Central memory CD4-positive, alpha-beta T cell (primary cell): ENCODE measurements at places on chromosomes 12 and 14.

- no peak for DNase-seq
These were observed 148.5 kb upstream of the OR4E1 start for GRCh38 chr14:21822109-21822508.

- no peak for DNase-seq
These were observed 132.2 kb downstream of the PLEKHA5 start for GRCh38 chr12:19261773-19262172.

GRCh38 chr14:104262515-104263514 lies 124.4 kb downstream of the KIF26A start:
- no peak for DNase-seq

DNA sequence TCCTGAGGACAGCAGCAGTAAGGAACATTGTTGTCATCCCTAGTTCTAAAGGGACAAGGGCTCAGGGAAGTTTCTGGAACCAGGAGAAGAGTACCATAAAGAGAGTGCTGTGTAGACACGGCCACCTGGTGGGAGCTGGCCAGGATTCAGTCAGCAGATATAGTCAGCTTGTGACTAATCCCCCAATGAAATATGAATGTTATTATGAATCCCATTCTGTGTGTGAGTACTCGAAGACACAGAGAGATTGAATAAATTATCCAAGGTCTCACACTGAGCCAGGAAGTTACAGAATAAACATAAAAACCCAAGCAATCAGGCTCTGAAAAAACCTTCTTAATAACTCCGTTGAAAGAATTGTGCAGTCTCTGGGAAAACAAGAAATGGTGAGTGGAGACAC lies 1359.5 kb downstream of the AACS start:
- DNase-seq: no peak

DNA sequence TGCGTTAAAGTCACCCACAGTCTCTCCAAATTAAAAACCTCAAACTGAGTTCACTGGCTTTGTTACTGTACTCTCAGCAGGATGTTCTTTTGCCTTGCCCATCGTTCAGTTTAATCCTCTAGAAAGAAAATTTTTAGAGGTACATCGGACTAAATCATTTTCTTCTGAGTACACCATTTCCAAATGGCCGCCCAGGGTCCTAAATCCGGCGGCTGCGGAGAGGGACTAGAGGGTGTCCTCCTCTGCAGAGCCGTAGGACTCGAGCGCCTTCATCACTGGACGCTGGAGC lies 1.4 kb downstream of the LIN7A start:
- no peak for DNase-seq

DNA sequence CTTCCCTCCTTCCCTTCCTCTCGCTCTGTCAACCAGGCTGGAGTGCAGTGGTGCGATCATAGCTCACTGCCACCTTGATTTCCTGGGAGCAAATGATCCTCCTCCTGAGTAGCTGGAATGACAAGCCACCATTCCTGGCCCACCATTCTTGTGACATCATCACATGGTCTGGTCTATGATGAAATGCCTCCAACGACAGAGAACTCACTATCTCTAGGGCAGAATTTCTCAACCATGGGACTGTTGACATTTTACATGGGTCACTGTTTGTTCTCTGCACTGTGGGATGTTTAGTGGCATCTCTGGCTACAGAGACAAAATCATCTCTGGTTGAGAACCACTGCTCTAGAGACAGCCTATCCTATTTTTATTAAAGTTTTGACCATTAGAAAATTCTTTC lies 9.7 kb downstream of the VRK1 start:
- no peak for DNase-seq

DNA sequence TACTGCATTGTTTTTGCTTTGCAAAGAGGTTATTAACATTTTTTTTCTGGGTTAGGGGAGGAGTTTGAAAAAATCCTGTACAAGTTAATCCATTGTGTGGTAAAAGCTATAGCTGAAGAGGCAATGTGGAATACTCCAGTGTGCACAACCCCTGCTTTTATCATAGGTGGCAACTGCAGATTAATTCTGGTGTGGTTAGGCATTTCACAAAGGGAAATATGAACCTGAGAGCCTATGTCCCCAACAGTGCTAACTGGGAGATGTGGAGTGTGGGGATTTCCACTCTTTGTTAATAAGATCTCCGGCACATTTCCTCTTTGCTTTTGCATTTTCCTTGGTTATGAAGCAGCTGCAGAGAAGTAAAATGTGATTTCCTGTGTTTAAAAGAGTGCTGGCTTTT lies 33.6 kb downstream of the PRORP start:
- peak; percentile 16 for DNase-seq

DNA sequence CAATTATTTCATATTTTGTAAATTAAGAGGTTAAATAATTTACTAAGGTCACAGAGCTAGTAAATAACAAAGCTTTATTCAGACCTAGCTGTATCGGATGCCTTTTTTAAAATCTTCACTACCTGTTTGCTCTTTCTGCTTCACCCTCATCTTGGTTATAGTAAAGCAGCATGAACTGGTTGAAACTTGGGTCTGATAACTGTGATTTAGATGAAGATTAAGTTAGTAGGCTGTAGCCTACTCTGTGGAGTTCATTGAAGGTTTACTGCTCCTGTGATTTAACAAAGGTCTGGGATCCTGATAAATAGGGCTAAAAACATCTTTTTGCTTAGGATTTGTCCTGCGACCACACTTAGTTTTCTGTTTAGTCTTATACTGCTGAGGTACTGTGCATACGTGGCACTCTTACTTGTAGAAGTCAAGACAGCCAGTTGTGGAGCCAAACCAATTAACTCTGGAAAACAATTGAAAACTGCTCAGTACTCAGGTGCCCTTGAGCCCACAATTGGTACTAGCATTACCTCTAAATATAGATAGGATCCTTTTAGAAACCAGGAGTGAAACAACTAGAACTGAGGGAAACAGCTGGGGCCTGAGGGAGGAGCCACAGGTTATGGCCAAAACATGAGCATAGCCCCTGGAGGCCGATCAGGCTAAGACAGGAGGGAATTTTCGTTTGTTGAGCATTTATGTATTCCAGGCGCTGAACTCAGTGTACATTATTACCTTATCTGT lies 2.3 kb downstream of the SPATS2 start:
- no peak for DNase-seq

DNA sequence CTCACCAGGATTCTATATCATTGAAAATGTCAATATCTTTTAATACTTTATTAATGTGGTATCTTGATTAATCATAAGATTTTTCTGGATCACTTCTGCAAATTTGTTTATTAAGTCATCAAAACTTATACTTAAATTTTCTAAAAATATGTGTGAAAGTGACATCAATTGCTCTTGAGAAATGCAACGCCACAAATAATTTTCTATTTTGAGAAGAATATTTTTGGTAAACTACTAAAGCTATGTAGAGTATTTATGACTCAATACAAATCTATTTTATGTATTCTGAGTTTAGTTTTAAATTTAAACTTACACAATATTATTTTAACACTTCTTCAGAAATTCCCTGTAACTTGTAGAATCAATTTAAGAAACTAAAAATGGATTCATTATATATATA lies 263.3 kb downstream of the RASSF9 start:
- no peak for DNase-seq

DNA sequence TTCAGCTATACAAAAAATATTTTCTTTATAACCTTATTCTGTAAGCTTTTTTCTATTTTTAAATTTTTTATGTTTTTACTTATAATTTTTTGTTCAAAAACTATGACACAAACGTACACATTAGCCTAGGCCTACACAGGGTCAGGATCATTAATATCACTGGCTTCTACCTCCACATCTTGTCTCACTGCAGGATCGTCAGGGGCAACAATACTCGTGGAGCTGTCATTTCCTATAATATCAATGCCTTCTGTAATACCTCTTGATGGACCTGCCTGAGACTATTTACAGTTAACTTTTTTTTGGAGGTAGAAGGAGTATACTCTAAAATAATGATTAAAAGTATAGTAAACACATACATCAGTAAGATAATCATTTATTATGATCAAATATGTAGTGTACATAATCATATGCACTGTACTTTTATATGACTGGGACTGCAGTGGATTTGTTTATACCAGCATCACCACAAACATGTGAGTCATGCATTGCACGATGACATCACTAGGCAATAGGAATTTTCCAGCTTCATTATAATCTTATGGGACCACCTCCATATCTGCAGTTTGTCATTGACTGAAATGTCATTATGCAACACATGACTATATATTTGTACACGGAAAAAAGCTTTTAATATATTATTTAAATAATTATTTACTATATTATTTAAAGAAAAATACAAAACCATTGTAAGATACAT lies 18.5 kb upstream of the PMCH start:
- no peak for DNase-seq

DNA sequence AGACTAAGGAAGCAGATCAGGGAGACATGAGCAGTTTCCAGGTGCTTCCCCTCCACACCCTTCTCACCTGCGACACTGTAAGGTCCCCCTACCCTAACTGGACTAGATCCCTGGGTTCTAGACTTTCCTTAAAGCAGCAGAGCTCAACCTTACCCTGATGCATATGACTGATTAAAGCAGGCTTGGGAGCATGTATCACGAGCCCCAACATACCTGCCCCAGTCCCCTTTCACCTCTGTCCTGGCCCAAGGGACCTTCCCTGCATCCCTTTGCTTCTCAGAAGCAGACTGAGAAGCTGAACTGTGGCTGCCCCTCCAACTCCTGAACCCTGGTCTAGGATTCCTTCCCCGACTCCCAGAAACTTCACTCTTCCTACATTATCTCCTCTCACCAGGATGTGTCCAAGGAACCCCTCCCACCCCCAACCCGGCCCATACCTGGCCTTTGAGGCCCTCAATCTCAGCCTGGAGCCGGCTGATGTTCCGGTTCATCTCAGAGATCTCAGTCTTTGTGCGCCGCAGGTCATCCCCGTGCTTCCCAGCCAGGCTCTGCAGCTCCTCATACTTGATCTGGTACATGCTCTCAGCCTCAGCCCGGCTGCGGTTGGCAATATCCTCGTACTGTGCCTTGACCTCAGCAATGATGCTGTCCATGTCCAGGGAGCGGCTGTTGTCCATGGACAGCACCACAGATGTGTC lies 5.4 kb downstream of the KRT8 start:
- no peak for DNase-seq

DNA sequence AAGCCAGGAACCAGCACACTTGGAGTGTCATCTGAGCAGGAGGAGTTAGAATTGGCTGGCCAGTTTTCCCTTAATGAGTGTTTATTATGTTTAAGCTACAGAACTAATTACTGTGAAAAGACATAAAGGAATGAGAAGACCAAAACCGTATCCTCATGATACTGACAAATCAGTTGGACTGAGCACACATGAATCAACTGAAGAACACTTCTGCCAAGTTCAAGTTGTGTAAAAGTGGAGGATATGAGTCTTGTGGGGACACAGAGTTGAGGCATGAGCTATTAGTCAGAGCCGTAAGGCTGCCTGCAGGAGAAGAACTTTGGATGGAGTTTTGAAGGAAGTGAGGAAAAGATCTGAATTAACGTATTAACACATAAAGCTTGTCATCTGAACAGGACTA lies 43.1 kb downstream of the HMGA2 start:
- no peak for DNase-seq

DNA sequence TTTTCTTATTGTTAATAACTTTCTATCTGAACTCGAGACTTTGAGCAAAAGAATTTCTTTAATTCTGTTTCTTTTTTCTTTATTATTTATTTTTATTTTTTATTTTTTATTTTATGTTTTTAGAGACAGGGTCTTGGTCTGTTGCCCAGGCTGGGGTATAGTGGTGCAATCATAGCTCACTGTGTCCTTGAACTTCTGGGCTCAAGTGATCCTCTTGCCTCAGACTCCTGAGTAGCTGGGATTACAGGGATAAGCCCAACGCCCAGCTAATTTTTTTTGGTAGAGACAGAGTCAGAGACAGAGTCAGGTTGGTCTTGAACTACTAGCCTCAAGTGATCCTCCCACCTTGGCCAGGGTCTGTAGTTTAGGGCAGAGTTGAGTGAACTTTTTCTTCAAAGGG lies 18.5 kb downstream of the METAP2 start:
- no peak for DNase-seq

GRCh38 chr12:54277823-54278276 lies 2.1 kb downstream of the CBX5 start:
- DNase-seq: no peak

DNA sequence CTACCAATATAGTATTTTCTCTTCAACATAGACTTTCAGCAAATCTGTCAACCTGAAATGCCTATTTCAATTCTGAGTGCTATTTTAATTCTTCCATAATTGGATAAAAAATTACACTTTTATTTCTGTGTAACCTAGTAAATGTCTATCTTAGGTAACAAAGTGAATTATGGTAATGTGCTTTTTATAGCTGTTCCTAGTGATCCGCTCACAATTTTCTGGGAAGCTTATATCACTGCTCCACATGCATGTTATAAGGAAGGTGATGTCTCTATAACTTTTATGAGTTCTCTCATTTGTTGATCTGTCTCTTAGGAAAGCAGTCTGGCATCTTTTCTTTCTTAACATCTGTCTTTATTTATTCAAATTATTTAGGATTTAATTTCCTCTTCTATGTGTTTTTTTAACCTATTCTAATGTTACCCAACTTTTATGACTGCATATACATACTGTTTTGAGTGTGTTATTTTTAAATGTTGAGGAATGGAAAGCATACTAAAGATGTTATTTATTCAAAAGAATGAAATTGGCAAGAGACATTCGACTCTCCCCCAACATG lies 777.1 kb upstream of the MDGA2 start:
- DNase-seq: no peak

DNA sequence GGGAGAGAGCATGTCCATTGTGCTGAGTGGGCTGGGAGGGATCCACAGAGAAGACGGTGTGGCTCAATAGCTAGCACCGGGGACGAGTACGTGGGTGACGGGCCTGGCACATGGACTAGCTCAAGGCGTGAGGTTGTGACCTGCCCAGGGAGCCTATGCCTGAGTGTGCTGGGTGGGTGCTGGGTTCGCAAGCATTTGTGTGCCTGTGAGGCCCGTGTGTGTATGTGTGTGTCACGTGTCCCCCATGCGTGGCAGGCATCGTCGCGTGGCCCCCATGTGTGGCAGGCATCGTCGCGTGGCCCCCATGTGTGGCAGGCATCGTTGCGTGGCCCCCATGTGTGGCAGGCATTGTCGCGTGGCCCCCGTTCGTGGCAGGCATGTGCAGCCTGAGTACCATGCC lies 109.2 kb downstream of the TMEM121 start:
- no peak for DNase-seq

GRCh38 chr14:50335989-50336824 lies 24.1 kb downstream of the DMAC2L start:
- DNase-seq: no peak

- no peak for DNase-seq
These were observed 486.8 kb downstream of the KCNH5 start for GRCh38 chr14:62558451-62558850.
